Foreskin keratinocyte (primary cell): ENCODE measurements at places on chromosomes 5 and 9. TPM values are rescaled to one million over a fixed set of nuclear protein-coding genes. Genes with fewer than 3 reads are reported as not detected.

PWWP2A gene
- total RNA-seq, result 13.9 and 16.6 TPM in 2 replicates

KIAA1191 gene
- total RNA-seq, result 87.1 and 87.5 TPM in 2 replicates

ZBTB5 gene
- 8.9 and 9.8 TPM in 2 replicates for total RNA-seq

HMCN2 gene
- total RNA-seq, result not detected in 2 replicates

C9orf50 gene
- total RNA-seq, result not detected in 2 replicates

ADGRD2 gene
- 0.07 TPM in 1 of 2 replicates, not detected in the other for total RNA-seq

FGFR4 gene
- total RNA-seq, result 5.5 and 8.3 TPM in 2 replicates

TSSK1B gene
- total RNA-seq, result 0.10 and 0.14 TPM in 2 replicates

FAM221B gene
- not detected in 2 replicates for total RNA-seq

FCN2 gene
- not detected in 2 replicates for total RNA-seq

FRMPD1 gene
- total RNA-seq, result 0.03 and 0.04 TPM in 2 replicates

PGM5 gene
- not detected in 2 replicates for total RNA-seq

CD74 gene
- total RNA-seq, result 4.0 and 7.2 TPM in 2 replicates

TERT gene
- total RNA-seq, result 0.04 TPM in 1 of 2 replicates, not detected in the other

DNAI1 gene
- total RNA-seq, result not detected in 2 replicates

CATSPER3 gene
- 0.10 and 0.18 TPM in 2 replicates for total RNA-seq

PHF19 gene
- total RNA-seq, result 67.2 and 82.1 TPM in 2 replicates

RNF180 gene
- 5.7 and 5.9 TPM in 2 replicates for total RNA-seq

WNK2 gene
- total RNA-seq, result 0.04 and 0.14 TPM in 2 replicates

PIP5KL1 gene
- 4.7 and 6.3 TPM in 2 replicates for total RNA-seq

TLE1 gene
- 21.4 and 24.2 TPM in 2 replicates for total RNA-seq

MARVELD2 gene
- 23.1 and 23.7 TPM in 2 replicates for total RNA-seq

FNBP1 gene
- 12.4 TPM in 2 replicates for total RNA-seq

CCDC152 gene
- 2.0 and 2.8 TPM in 2 replicates for total RNA-seq

MLANA gene
- total RNA-seq, result not detected in 2 replicates

INSYN2B gene
- 6.7 and 8.4 TPM in 2 replicates for total RNA-seq

ZNF483 gene
- total RNA-seq, result 1.8 and 2.3 TPM in 2 replicates

S1PR3 gene
- 6.5 and 7.1 TPM in 2 replicates for total RNA-seq

SELENOP gene
- 10.2 and 11.3 TPM in 2 replicates for total RNA-seq

AGGF1 gene
- 18.6 and 19.1 TPM in 2 replicates for total RNA-seq

PKD2L2 gene
- total RNA-seq, result not detected in 2 replicates

RGS7BP gene
- total RNA-seq, result not detected in 2 replicates

CSF1R gene
- not detected in 2 replicates for total RNA-seq

SOHLH1 gene
- not detected in 2 replicates for total RNA-seq

SNAPC3 gene
- 21.7 and 23.4 TPM in 2 replicates for total RNA-seq

LCN15 gene
- not detected in 2 replicates for total RNA-seq

PCA3 gene
- not detected in 2 replicates for total RNA-seq

PAEP gene
- not detected in 2 replicates for total RNA-seq

TMC1 gene
- total RNA-seq, result not detected in 2 replicates

TAF11L5 gene
- not detected in 2 replicates for total RNA-seq

PCDHA9 gene
- total RNA-seq, result not detected in 2 replicates

PITX1 gene
- total RNA-seq, result 0.56 and 0.99 TPM in 2 replicates

STARD4 gene
- 84.2 and 88.1 TPM in 2 replicates for total RNA-seq

ADAMTS16 gene
- total RNA-seq, result not detected in 2 replicates

GDF9 gene
- total RNA-seq, result 0.11 and 0.14 TPM in 2 replicates

FLT4 gene
- 0.17 and 0.21 TPM in 2 replicates for total RNA-seq

NUTM2G gene
- total RNA-seq, result not detected in 2 replicates

SOWAHA gene
- total RNA-seq, result 0.03 and 0.07 TPM in 2 replicates

LURAP1L gene
- total RNA-seq, result 3.6 TPM in 2 replicates

CCL19 gene
- total RNA-seq, result not detected in 2 replicates

EMB gene
- total RNA-seq, result 65.1 and 66.2 TPM in 2 replicates

NR6A1 gene
- total RNA-seq, result 0.68 and 1.0 TPM in 2 replicates

PCDHGB3 gene
- total RNA-seq, result 0.07 TPM in 1 of 2 replicates, not detected in the other

CSF2 gene
- 7.9 and 25.2 TPM in 2 replicates for total RNA-seq

C9 gene
- total RNA-seq, result not detected in 2 replicates
